ENCODE measurements at places on chromosomes 3 and 15.

GRCh38 chr3:53085476-53085875 lies 39.6 kb upstream of the SFMBT1 start:
- no peak for DNase-seq

- DNase-seq = peak; percentile 92
Observed at GRCh38 chr3:49626101-49626581, 48.0 kb upstream of the APEH start.

DNA sequence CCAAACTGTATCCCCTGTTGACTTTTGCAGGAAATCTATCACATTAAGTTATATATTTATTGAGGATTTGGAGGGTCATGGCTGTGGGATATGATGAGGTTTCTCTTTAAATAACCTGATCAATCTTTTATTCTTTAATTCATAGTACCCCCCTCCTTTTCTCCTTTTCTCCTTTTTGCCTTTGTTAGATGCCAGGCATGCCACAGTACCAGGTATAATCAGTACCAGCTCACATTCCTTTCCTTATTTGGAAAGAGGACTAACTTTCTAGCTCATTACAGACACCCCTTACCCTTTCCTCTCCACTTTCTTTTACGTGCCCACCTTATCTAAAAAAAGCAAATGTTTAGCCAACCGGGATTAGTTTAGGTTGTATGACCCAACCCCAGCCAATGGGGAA lies 326.4 kb upstream of the NAALADL2 start:
- no peak for DNase-seq

GRCh38 chr3:133892541-133893231 lies 3.0 kb downstream of the RAB6B start:
- no peak for DNase-seq

- peak; percentile 38 for DNase-seq
Observed at GRCh38 chr3:87798567-87798947, 260.2 kb downstream of the CGGBP1 start.

DNA sequence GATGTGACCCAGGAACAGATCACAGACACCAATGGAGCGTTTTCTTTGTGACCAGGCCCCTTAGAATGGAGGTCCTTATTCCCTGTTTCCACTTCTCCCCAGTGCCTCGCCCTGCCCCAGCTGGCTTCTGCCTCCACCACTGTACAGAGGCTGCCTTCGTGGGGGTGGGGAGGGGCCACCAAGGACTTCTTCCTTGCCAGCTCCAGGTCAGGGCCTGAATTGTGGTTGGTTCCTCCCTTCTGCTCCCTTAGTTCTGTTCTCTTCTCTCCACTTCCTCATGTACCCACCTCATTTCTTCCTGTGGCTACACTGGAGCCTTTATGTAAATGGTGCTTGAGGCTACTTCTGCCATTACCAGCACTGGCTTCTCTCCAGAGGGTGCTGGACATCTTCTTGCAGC lies 16.4 kb downstream of the TGM4 start:
- no peak for DNase-seq

GRCh38 chr3:63355809-63356208 lies 77.7 kb downstream of the SYNPR start:
- peak; percentile 88 for DNase-seq

DNA sequence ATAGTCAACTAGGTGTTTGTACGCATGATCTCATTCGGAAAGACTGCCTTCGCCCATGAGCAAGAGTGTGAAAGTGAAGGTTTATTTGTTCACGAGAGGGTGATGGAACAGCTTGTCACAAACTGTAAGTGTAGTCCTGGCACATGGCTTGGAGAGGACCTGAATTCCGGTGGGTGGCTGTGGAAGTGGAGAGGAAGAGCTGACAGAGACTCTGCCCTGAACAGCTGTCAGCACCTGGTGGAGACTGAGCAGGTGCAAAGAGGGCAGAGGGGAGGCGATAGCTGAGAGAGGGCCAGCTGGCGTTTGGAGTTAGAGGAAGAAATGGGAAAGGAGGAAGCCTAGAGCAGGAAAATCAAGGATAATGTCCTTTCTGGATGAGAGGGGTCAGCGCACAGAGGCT lies 155.7 kb downstream of the EEFSEC start:
- DNase-seq = no peak

DNA sequence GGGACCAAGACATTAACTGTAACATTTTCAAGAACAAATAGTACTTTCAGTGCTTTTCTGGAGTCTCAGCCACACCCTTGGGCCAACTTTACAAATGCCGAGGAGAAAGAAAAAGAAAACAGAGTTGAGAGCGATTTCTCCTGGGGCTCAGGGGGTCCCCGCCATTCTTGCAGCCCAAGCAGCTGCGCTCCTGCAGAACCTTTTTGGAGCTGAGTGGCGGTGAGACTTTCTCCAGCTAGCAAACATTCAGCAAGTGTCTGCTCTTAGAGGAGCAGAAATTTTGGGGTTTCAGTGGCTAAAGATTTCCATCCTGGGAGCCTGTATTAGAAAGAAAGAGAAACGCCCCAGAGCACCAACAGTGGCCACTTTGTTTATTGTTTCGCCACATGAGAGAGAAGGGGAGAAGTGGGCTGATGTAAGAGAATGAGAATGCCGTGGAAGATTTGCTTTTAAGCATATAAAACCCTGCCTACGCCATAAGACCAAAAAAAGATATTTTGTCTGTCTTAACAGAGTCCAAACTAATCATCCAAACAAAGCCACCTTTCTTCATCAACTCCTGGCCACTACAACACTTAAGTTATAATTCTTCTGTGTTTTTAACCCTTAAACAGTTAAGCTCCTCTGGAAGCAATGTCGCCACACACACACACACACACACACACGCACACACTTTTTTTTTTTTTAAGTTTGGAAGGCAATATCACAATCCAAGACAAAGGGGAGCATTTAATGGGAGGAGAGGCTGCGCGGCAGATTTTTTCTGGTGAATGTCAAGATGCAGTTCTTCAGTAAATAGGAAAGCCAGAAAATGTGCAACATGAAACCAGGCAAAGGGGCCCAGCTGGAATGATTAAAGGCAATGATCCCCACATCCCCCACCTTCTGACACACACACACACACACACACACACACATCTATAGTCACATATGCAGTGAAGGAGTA lies 19.2 kb downstream of the EID1 start:
- DNase-seq = peak; percentile 78

- DNase-seq = peak; percentile 60
Observed at GRCh38 chr15:74383695-74384565, 16.5 kb upstream of the CYP11A1 start.

DNA sequence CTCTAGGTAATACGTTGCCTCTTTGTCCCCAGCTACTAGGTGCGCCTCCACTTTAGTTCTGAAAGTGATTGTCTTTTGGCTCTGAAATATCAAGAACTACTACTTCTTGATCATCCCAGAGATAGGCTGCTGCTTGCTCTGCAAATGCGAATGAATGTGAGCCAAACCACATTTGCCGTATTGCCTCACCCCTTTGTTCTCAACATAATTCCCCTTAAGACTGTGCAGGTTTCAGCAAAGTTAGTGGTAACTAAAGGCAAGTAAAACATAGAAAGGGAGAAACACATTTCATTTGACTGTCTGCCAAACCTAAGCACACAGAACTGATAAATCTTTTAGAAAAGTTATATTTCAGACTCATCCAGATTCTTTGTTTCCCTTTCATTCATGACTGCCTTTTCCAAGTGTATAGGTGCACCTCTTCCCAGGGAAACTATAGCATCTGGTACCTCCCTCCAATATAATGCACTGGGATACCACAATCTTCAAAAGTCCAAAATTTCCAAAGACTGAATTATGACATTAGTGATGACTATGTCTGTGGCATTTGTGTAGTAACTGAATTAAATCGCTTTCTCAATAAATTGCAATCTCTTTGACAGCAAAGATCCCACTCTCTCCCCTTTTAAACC lies 720.6 kb upstream of the CBLB start:
- DNase-seq = peak; percentile 92

GRCh38 chr15:37112171-37112570 lies 11.8 kb upstream of the MEIS2 start:
- no peak for DNase-seq

- peak; percentile 27 for DNase-seq
Observed at GRCh38 chr15:64740311-64741170, 34.8 kb downstream of the RBPMS2 start.

DNA sequence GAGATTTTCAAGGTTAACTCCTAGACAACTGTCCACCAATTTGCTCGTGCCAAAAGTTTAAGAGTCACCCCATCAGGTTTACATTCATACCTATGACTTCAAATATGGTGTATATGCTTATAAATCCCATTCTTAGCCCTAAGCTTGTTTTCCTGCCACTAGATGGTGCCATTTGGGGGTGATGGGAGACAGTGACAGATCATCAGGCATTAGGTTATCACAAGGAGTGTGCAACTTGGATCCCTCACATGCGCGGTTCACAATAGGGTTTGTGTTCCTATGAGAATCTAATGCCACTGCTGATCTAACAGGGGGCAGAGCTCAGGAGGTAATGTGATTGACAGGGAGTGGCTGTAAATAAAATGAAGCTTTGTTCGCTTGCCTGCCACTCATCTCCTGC lies 182.7 kb downstream of the CNTN6 start:
- DNase-seq = peak; percentile 11

DNA sequence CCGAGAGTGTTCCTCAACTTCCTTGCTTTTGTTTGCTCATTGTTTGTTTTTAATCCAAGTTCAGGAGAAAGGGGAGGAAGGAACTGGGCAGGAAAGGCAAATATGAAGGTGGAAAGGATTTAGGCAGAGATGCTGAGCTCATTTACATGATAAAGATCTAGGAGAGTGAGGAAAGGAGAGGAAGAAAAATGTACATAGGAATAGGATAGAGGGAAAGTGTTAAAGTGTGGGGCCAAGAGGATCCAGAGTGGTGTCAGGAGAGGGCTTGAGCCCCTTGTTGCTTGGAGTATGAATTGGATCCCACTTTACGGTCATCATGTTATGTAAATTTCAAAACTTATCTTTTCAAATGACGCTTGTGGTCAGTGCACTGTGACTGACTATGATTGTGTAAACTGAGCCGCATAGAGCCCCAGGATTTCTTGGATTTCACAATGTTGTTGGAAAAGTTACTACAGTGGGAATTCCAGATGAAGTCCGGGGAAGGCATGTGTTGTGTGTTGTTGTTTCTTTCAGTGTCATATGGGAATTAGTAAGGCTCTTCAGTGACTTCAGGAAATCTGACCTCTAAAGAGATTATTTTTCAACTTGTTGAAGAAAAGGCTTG lies 15.0 kb upstream of the PLD1 start:
- DNase-seq = peak; percentile 58

DNA sequence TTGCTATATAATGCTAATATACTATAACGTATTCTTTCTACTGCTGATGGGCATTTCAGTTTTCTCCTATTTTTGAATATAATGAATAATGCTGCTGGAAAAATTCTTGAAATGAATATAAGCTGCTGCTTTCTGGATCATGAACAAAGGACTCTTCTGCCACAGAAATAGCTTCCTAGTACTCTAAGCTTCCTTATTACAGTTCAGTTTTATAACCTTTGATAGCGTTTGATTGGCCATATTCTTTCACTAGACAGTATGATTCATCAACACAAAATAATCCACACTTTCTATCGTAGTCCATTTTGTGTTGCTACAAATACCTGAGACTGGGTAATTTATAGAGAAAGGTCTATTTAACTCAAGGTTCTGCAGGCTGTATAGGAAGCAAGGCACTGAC lies 16.4 kb upstream of the UBE3A start:
- DNase-seq = no peak

- DNase-seq = no peak
Observed at GRCh38 chr15:50607129-50607528, 60.7 kb upstream of the USP50 start.

DNA sequence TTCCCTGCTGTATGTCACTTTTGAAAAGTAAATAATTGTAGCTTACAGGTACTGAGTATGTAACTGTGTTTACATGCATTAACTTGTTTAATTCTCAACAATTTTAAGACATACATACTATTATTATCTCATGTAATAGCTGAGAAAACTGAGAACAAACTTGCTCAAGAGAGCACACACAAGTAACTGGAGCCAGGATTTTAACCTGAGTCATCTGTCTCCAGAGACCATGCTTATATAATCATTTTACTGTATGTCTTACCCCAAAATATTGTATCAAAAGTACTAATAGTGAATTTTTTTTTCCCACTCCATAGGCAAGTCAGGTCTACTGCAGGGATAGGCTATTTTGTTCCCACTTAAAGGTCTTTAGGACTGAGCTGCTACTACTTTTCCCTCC lies 95.4 kb downstream of the FEZF2 start:
- DNase-seq = peak; percentile 45

GRCh38 chr3:63168179-63168578 lies 109.9 kb upstream of the SYNPR start:
- no peak for DNase-seq

- peak; percentile 96 for DNase-seq
Observed at GRCh38 chr3:152266221-152266995, 2.3 kb upstream of the MBNL1 start.

GRCh38 chr15:48541341-48542278 lies 103.9 kb downstream of the FBN1 start:
- DNase-seq = peak; percentile 84

DNA sequence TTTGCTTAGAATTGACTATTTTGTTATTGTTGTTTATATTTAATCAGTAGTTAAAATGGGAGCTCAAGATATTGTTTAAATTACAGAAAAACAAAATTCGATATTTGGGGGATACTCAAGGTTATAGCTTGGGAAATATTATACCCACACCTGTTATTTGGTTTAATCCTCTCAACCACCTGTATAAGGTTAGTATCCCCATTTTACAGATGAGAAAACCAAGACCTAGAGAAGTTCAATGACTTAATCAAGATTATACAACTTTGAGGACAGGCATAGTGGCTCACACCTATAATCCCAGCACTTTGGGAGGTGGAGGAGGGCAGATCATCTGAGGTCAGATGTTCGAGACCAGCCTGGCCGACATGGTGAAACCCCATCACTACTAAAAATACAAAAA lies 39.8 kb upstream of the CA12 start:
- DNase-seq = no peak

DNA sequence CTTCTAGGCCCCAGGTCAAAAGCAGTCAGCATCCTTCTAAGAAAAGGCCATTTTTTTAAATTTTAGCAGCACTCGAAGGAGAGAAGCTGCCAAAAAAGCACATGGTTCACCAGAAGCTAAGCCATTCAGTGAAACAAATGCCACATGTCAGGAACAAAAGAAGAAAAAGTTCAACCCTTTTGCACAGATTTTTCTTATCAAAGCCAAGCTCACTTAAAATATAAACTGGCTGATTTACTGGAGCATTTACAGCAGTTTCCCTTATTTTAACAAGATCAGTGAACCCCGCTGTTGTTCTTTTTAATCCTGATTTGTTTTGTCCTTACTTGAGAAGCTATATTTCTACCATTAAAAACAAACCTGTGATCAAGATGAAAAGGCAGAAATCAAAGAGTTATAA lies 46.5 kb upstream of the SYNPR start:
- DNase-seq = no peak

- DNase-seq = no peak
Observed at GRCh38 chr3:178259703-178260102, 276.5 kb upstream of the KCNMB2 start.

- DNase-seq = no peak
Observed at GRCh38 chr15:35195649-35196048, 110.6 kb upstream of the NANOGP8 start.

GRCh38 chr3:73766599-73767381 lies 142.0 kb upstream of the PDZRN3 start:
- DNase-seq = peak; percentile 95

- DNase-seq = no peak
Observed at GRCh38 chr15:80597076-80597475, 98.0 kb upstream of the ABHD17C start.

GRCh38 chr15:56199038-56199437 lies 44.6 kb downstream of the RFX7 start:
- DNase-seq = no peak

GRCh38 chr15:101496198-101496986 lies 6.9 kb upstream of the PCSK6 start:
- DNase-seq = no peak

- DNase-seq = peak; percentile 39
Observed at GRCh38 chr3:24201301-24201700, 256.2 kb downstream of the NR1D2 start.

Data from fibroblast of upper back skin (primary cell).